ENCODE measurements at places on chromosomes 12 and 14. TPM values are rescaled to one million over a fixed set of nuclear protein-coding genes. Genes with fewer than 3 reads are reported as not detected.

The KRT6C gene
- not detected for total RNA-seq

The TSPAN11 gene
- 5.3 TPM for total RNA-seq

DNA sequence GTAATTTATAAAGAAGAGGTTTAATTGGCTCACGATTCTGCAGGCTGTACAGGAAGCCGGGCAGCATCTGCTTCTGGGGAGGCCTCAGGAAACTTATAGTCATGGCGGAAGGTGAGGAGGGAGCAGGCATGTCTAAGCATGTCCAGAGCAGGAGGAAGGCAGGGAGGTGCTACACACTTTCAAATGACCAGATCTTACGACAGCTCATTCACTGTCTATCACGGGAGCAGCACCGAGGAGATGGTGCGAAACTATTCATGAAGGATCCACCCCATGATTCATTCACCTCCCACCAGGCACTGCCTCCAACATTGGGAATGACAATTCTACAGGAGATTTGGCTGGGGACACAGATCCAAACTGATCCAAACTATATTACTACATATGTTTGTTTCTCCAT, 10.0 kb downstream of the SFSWAP start:
- DNase-seq: no peak

GRCh38 chr12:69834576-69834975, 9.5 kb downstream of the MYRFL start:
- DNase-seq: no peak

DNA sequence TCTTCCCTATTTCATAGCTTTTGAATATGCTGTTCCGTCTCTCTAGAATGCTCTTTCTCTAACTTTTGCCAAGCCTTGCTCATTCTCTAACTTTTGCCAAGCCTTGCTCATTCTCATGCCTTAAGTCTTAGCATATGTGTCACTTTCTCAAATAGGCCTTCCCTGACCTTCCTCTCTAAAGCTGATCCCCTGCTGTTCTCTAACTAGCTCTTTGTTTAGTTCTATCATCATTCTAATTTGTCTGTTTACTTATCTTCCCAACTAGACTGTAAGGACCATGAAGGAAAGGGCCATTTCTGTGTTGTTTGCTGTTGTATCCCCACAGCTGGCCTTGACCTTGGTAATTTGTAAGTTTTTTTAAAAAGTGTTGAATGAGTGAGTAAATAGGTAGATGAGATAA, 71.1 kb downstream of the ZNF641 start:
- DNase-seq: no peak

DNA sequence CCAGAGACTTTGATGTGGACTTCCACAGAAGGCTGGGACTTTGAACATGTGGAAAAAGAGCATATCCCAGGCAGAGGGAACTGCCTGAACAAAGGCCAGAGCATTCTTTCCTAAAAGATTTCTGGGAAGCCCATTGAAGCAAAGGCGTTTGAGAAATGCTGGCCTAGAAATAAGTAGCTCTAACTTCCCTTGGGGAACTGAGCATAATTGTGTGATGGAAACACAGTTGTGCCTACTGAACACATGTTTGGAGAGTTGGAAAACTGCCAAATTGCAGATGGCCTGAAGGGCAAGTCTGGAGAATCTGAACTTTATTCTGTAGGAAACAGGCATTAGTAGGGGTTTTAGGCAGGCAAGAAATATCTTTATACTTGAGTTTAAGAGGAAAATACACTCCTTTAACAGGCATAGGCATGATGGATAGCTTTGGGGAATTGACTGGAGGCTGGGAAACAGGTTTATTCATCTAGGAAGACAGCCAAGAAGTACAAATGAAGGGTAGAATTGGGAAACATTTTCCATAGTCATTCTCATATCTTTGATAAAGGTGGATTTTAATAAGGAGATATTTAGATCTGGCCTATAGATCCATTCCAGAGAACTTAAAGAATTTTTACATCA, 134.1 kb downstream of the TPH2 start:
- DNase-seq: no peak

DNA sequence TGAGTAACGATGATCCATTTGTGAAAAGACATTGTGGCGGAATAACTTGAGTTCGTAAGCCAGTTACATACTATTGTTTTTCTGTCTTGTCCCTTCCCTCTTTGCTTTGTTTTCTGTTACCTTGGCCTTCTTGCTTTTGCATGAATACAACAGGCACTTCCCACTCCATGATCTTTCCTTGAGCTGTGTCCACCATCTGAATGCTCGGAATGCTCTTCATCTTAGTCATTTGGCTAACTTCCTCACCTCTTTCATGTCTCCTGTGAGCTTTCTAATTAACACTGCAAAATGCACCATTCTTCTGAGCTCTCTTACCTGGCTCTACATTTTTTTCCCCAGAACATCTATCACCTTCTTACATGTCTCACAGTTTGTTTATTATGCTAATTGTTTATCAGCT, 10.0 kb downstream of the KNTC1 start:
- DNase-seq: no peak

DNA sequence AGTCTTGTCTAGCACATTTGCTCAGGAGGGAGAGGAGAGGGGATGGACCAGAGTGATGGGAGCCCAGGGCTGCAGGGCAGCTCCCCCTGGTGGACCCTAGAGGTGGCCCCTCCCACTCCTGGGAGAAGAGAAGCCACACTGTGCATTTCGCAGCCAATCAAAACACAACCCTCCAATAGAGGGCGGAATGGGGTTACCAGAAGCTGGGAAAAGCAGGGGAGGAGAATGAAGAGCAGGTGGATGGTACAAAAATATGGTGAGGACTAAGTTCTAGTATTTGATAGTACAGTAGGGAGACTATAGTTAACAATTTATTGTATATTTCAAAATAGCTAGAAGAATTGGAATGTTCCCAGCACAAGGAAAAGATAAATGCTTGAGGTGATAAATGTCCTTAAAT, 23.6 kb downstream of the VASH1 start:
- DNase-seq: peak; percentile 72

The KRT74 gene
- total RNA-seq: not detected

The ASPG gene
- 4.3 TPM for total RNA-seq

The CEP128 gene
- total RNA-seq: 11.0 TPM

DNA sequence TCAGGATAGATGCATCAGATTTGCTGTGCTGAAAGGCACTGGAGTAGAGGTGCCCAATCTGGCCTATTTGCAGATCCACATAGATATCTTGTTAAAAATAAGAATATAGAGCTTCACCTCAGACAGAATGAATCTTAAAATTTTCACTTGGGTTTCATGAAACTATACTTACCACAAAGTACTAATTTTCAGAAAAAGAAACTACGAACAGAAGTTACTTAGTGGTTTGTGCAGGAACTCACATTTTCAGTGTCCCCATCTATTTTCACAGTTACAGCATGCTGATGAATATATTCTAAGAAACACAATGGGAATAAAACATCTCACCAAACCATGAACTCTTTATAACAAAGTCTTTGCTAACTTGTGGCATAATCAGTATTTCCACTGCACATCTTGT, 449.4 kb downstream of the RERGL start:
- no peak for DNase-seq

The TRAFD1 gene
- total RNA-seq: 37.1 TPM

The RTN1 gene
- 9.0 TPM for total RNA-seq

- DNase-seq: no peak
Measured at GRCh38 chr14:99679543-99679942, 4.6 kb upstream of the CYP46A1 start.

DNA sequence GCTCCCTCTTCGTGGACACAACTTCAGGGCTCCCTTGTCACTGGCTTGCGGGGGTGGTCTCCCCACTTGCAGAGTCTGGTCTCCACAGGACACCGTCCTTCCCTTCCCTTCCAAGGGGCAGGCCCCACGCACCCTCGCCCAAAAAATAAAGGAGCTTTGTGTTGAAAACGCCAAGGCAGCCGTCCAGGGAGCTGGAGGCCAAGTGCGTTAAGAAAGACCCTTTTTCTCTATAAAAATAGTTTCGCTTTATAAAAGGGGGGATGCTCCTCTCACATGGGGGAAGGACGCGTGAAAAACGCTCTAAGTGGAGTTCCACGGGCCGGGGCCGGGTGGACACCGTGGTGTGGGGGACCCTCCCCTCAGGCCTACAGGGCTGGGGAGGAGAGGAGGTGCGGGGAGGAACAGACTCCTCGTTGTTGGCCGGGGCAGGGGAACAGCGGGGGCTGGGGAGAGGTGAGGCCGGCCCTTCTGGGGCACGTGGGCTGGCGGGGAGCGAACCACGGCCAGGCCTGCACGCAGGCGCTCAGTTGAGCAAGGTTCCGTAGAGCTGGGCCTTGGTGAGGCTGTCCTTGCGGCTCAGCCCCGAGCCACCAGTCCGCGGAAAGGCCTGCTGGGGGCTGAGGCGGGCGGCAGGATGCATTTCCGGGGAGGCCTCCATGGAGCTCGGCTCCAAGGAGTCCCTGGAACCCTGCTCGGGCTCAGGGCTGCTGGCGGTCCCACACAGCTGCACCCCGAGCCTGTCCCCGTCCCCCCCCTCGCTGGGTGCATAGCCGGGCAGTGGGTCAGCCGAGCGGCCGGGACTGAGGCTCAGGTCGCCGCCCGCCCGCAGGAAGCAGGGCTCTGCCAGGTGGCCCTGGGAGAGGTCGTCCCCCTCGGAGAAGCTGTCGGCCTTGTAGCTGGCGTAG, 49.5 kb downstream of the BEGAIN start:
- DNase-seq: no peak

All from lung (tissue), 17 donors.